ENCODE measurements at places on chromosomes 11 and 22.

DNA sequence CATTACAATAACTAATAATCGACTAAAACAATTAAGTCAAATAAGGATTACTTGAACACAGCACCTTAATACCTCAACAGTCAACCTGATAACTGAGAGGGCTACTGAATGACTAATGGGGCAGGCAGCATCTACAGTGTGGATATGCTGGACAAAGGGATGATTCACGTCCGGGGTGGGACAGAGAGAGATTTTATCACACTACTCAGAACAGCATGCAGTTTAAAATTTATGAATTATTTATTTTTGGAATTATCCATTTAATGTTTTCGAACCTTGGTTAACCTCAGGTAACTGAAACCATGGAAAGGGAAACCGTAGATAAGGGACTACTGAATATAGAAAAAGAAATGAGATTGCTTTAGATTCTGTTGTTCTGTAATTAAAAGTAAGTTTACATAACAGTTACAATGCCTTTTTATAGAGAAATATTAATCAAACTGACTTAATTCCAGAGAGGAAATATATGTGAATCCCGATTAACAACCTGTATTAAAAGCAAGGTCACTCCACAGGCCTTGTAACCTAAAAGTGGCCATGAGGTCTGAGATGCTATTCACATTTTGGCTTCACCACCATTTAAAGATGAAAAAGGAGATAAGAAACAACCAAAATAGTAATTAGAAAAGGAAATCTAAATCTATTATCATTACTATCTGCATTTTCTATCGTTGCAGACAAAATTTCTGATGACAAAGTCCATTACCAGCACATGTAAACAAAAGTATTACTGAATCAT lies 119.0 kb upstream of the TP53AIP1 start:
- DNase-seq = no peak

DNA sequence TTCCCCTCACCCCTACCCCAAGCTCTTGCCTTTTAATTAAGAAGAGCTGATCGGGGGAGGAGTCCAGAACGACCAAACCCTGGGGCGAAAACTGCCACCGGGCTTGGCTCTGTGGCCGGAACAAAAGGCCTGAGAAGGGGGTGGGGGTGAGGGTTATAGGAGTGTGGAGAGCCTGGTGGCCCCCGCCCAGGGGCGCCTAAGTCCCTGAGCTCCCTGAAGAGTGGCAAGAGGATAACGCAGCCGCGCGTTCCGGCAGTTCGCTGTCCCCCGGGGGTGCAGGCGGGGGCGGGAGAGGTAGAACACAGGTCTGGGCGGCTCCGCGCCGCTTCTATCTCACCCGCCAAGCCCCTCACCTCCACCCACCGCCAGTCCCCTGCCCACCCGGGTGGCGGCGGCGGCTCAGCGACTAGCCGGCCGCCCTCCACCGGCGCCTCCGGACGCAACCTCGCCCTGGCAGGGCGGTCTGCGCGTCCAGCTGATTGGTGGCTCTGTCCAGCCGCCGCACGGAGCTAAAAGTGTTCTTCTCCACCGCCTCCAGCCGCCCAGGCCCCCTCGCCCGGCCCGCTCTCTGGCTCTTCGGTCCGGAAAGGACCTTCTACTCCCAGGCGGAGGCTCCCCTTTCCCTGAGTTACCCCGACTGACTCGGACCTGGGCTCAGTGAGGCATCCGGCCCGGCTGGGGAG lies 18.7 kb upstream of the BDNF start:
- DNase-seq = no peak

GRCh38 chr11:91104237-91104636 lies 881.4 kb upstream of the CHORDC1 start:
- DNase-seq = no peak

DNA sequence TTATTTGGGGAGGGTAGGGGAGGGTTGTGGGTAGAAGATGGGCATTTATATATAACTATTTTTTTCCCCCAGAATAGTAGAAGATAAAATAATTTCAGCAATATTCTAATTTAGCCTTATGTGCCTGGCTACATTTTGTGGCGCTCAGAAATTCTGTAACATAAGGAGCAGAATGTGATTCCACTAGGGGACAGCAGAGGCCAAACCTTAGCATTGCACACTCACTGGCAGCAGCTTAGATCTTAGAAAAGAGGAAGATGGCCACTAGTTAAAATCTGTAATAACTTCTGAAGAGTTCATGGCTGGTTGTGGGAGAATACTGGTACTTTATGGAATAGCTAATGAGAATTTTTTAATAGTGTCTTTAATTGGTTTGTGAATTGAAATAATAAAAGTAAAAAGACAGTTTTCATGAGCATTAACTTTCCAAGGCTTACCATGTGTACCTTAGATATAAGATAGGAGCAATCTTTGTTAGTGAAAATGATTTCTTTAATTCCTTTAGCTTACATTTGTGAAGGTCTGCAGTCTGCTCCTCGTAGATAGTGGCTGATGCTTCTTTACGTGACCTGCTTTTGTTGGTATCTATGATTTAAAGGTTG lies 33.1 kb downstream of the DDX10 start:
- peak; percentile 49 for DNase-seq

- no peak for DNase-seq
Measured at GRCh38 chr11:60788401-60789125, 3.4 kb downstream of the MS4A10 start.

- no peak for DNase-seq
Measured at GRCh38 chr11:92841719-92842118, 127.7 kb upstream of the MTNR1B start.

DNA sequence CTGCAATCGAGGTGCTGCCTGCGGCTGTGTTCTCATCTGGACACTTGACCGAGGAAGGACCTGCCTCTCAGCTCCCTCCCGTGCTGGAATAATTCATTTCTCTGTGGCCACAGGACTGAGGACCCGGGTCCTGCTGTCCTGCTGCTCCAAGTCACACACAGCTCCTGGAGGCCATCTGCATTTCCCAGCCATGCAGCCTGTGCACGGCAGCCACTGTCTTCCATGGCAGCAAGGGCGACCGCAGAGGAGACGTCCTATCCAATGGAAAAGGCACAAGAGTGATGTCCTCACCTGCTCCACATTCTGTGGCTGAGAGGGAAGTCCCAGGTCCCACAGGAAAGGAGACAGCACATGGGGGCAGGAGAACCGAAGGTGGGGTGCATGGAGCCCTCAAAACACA lies 495.8 kb downstream of the BRD1 start:
- no peak for DNase-seq

- no peak for DNase-seq
Measured at GRCh38 chr11:24240496-24241175, 256.2 kb upstream of the LUZP2 start.

DNA sequence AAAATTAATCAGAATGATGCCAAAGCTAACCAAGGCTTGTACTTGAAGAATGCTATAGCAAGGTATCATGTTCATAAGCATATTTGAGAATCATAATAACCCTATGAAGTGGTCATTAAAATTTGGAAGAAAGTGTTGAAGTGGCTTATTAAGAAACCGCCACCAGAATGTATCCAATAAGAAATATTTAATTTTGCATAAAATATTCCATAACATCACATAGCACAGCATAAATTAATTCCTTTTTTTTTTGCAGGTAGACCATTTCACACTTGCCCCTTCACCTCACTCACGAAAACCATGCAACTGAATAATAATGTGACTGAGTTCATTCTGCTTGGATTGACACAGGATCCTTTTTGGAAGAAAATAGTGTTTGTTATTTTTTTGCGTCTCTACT lies at the start of gene OR4C16:
Gene OR4C16, plus strand, starts transcription at position 301 of the 400 bp plus-strand sequence. Its CDS starts 0 bp downstream, at position 301.
- no peak for DNase-seq

DNA sequence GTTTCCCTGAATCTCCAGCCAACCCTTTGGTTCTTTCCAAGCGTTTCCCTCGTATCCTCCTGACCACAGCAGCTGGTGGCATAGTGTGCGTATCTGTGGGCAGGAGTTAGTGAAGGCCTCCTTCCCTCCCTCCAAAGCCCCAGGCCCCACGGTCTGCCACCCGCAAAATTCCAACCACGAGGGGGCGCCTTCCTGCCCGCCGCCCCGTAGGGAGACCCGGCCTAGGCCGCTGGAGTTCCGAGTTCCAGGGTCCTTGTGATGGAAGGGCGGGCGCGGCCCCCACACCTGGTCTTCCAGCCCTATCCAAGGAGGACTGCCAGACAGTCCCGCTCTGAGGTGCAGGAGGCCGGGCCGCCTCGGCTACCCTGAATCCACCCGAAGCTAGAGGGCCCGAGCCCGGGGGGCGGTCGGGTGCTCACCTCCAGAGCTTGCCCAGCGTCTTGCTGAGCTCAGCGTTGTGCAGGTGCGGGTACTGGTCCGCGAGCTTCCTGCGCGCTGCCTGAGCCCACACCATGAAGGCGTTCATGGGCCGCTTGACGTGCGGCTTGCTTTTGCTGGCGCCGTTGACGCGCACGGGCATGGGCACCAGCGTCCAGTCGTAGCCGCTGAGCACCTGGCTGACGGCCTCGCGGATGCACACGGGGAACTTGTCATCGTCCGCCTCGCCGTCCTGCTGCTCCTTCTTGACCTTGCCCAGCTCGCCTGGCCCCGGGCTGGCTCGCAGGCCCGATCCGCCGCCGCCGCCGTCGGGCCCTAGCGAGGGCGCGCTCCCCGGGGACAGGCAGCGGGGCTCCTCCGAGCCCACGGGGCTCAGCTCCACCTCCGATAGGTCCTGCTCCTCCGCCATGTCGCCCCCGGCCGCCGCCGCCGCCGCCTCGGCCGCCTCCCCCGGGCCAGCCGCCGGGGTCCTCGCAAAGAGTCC lies 1.2 kb downstream of the SOX10 start:
- no peak for DNase-seq

DNA sequence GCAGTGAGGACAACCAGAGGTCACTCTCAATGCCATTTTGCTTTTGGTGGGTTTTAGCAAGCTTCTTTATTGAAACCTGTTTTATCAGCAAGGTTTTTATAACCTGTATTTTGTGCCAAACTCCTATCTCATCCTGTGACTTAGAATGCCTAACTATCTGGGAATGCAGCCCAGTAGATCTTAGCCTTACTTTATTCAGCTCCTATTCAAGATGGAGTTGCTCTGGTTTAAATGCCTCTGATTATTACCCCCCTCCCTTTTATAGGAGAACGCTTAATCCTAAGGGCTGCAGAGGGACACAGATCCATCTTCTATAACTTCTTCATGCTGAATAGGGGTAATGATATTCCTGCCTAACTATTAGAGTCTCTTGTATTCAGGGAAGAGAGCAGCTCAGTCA lies 179.1 kb downstream of the KIF18A start:
- no peak for DNase-seq

- no peak for DNase-seq
Measured at GRCh38 chr22:44483878-44484277, 14.2 kb downstream of the RTL6 start.

- DNase-seq = no peak
Measured at GRCh38 chr11:61690706-61691379, 10.7 kb downstream of the DAGLA start.

DNA sequence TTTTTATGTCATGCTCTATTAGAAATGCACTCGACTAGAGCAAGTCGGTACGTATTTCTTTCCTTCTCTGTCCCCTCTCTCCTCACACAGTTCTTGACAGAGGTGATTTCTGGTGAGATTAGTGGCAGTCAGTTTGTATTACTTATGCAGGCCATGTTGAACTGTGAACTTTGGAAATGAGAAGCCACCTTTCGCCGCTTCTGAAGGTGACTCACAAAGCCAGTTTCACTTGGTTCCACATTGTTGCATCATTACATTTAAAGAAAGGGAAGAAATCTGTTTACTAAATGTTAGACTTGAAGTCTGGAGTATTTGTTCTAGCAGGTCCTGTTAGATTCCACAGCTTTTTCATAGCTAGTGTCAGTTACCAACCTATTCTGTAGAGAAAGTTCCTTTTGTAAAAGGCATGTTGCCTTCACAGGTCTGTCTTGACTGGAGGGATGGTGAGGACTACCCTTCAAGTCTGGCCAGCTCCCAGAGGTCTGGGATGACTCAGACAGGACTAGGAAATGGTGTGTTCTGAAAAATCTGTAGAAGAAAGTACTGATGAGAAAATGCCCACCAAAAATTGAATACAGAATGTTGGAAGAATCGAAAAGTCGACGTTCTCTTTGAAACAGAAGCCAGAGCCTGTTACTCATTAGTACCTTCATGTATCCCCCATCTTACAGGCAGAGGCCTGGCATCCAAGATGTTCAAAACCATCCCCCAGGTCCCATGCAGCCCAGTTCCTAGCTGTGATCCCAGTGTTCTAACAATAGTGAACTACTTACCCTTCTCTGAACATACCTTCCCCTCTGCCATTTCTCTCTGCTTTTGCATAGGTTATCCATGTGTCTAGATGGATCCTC lies 181.4 kb downstream of the DBX1 start:
- no peak for DNase-seq

GRCh38 chr11:57511741-57512430 lies 3.6 kb downstream of the SLC43A1 start:
- no peak for DNase-seq

- DNase-seq = no peak
Measured at GRCh38 chr11:123624974-123625373, 29.4 kb downstream of the SCN3B start.

- no peak for DNase-seq
Measured at GRCh38 chr11:2599561-2600189, 100.1 kb downstream of the KCNQ1OT1 start.

- no peak for DNase-seq
Measured at GRCh38 chr11:71198823-71199165, 53.6 kb downstream of the SHANK2 start.

GRCh38 chr22:45497351-45498145 lies 5.1 kb upstream of the FBLN1 start:
- no peak for DNase-seq

- peak; percentile 83 for DNase-seq
Measured at GRCh38 chr11:109946322-109946846, 146.8 kb upstream of the ZC3H12C start.

Data from GDM1 (cell line).